Spleen (tissue), 13 donors: ENCODE measurements at places on chromosomes 16 and 17.

GRCh38 chr16:66474750-66475199 lies 47.7 kb downstream of the BEAN1 start:
- DNase-seq, result no peak

DNA sequence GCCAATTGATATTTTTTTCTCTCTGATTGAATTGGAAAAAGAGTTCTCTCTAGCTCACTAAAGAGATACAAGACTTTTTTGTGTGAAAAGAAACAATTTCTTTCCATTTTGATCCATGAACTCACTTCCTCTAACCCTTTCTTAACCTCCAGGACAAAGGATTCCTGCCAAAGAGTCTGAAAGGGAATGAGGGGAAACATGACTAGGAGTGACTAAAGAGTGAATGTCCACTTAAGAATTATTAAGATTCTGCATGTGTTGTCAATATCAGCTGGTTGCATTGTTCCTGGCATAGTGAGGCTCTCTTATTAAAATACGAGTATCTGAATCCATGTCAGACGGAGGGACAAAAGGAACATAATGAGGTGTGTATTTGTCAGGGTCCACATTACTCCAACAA lies 344.7 kb downstream of the GRIN2A start:
- no peak for DNase-seq

DNA sequence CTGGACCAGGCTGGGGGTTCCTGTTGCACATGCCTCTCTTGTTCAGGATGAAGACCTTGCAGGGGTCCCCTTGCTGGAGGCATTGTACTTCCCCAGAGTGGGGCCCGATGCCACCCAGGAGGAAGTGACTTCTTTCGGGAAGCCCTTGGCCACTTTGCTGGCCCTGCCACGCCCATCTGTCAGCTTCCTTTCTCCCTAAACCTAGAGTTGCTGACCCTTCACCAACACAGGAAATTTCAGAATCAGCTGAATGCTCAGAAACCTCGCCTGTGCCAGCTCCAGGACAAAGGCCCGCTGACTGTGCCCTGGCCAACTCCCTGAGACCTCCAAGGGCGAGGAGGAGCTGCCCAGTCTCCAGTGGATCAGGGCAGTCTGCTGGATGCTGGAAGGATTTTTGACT lies 26.7 kb downstream of the WNT9B start:
- peak; percentile 82 for DNase-seq

DNA sequence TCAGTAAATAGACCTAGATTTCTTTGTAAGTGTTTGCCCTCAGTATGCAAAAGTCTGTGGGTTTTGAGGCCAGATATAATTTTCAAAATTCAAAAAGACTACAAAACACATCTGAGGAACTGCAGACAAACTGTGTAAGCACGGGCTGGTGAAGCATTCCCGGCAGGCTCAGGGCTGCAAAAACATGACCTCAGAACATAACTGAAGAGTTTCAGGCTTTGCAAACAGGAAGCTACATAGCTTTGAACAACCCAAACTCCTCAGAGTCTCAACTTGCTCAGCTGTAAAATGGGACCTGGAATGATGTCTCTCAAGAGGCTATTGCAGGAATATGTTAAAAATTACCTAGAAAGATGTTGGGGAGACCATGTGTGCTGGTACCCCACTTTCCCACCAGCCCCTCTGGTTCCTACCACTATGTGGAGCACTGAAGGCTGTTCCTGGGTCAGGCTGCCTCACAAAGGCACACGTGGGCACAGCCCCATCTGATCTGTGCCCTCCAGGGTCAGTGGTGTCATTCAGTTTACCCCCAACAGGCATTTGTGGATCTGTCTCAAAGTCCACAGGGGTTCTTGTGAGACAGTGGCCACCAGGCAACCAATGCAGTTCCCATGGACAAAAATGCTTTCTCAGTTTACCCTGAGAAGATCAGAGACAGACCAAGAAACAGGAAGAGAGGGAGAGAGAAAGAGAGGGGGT lies 72.9 kb downstream of the CREBBP start:
- no peak for DNase-seq

DNA sequence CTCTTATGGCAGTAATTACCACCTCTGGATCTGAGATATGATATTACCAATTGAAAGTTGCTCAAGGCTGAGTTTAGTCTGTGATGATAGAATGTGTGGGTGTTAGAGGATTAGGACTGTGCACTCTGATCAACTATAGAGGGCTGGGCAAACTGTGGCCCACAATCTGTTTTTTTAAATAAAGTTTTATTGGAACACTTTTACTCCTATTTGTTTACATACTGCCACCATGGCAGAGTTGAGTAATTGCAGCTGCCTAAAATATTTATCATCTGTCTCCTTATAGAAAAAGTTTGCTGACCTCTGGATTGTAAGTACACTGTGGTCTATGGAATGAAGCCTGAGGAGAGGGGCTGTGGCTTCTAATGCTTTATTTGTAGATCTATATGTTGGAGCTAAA lies 71.5 kb upstream of the N4BP1 start:
- no peak for DNase-seq

DNA sequence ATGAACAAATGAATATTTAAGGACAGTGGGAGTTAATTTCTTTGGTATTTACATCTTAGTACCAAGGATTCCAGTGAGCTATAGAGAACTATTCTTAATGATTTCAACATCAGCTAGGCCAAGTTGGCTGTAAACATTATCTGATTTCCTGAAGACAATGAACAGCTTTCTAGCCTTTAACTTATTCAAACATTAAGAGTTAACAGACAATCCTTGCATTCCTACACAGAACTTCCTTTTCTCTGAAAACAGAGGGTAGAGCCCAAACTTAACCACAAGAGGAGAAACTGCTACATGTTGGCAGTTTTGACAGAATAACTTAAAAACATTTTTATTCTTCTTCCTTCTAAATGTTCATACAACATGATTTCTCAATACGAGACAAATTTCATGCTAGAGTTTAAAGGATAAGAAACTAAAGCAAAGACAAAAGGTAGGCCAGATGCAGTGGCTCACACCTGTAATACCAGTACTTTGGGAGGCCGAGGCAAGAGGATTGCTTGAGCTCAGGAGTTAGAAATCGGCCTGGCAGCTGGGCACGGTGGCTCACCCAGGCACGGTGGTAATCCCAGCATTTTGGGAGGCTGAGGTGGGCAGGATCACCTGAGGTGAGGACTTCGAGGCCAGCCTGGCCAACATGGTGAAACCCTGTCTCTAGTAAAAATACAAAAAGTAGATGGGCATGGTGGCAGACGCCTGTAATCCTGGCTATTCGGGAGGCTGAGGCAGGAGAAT lies 4.4 kb downstream of the CRLF3 start:
- DNase-seq, result peak; percentile 68

- peak; percentile 53 for DNase-seq
Measured at GRCh38 chr16:10250137-10250828, 68.1 kb upstream of the GRIN2A start.

- DNase-seq, result no peak
Measured at GRCh38 chr17:61732169-61732568, 131.2 kb downstream of the BRIP1 start.

DNA sequence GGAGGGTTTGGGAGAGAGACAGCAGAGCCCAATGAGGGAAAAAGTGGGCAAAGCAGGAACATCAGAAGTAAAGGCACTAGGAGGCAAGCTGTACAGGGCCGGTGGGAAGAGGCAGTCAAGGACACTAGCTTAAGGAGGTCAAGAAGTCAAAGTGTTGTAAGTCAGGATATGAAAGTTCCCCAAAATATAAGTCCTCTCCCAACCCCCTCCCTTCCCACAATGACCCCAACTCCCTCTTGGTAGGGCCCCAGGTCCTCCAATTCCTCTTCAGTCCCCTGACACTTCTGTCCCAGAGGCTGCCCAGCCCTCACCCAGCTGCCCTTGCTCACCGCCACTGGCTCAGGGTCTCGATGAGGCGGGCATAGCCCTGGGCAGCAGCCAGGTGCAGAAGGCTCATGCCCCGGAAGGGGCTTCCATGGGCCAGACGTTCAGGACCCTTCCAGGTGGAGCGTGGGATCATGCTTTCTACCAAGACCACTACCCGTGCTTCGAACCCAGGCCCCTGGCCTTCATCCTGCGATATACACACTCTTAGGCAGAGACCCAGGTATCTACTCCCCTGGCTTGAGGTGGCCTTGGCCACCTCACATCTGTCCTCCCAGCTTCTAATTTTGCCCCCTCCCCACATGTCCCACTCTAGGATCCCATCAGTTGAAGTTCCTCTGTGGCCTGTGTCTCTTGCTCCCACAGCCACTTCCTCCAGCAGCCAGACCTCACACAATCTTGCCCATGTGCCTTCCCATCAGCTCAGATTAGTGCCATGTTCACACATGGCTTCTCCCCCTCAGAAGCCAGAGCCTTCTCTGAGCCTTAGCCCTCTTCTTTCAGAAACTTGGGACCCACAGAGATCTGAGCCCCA lies 5.9 kb upstream of the SPAG7 start:
- DNase-seq, result no peak

GRCh38 chr16:72957303-72958277 lies 90.3 kb downstream of the ZFHX3 start:
- no peak for DNase-seq

- peak; percentile 70 for DNase-seq
Measured at GRCh38 chr16:87297918-87298631, 19.1 kb downstream of the C16orf95 start.

GRCh38 chr17:65627891-65628643 lies 66.6 kb upstream of the AXIN2 start:
- no peak for DNase-seq

GRCh38 chr16:16083421-16084156 lies 134.2 kb downstream of the ABCC1 start:
- DNase-seq, result no peak

- no peak for DNase-seq
Measured at GRCh38 chr17:16273929-16274339, 56.9 kb downstream of the PIGL start.

GRCh38 chr16:70711211-70712031 lies 25.6 kb upstream of the MTSS2 start:
- DNase-seq, result no peak

GRCh38 chr16:51399908-51400670 lies 249.0 kb upstream of the SALL1 start:
- no peak for DNase-seq

- DNase-seq, result no peak
Measured at GRCh38 chr17:47218896-47219430, 9.8 kb downstream of the MYL4 start.

GRCh38 chr17:13044572-13045065 lies 26.8 kb upstream of the ELAC2 start:
- DNase-seq, result no peak

DNA sequence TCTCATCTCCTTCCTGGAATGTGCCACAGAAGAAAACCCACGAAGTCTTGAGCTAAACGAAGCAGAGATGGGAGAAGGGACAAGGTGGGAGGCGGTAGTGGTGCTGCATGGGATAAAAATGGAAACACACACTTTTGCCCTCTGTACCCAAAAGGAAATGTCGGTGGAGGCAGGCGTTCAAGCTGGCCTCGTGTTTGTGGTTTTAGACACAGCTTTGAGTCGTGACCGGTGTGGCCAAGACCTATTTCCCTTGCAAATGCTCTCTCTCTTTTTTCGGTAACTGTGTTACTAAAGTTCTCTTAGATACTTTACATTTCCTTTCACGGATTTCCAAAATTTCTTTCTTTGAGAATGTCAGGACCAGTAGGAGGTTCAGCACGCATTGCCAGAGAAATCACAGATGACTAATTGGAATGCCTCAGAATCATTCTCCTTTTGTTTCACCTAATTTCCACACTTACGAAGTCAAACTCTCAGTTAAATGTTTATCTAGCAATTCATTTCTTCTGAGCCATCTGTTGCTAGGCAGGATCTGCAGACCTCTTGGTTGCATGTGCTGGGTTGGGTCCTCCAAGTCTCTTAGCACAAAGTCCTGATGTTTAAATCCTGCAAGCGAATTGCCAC lies 412.3 kb downstream of the MAF start:
- DNase-seq, result no peak

DNA sequence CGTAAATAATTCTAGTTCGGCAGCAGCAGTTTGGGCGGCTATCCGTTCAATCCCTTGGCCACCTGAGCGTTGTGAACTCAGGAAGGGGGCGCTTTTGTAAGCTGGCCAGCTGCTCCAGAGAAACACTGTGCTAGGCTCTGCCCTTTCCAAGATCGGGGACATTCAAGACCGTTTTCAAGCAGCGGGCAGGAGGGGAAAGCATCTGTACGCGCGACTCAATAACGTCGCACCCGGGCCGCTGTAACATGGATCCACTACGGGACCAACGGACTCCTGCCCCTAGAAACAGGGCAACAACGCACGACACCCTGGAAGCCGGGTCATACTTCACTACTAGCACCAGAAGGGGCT lies 463 bp downstream of the TOP2A start:
- DNase-seq, result no peak

DNA sequence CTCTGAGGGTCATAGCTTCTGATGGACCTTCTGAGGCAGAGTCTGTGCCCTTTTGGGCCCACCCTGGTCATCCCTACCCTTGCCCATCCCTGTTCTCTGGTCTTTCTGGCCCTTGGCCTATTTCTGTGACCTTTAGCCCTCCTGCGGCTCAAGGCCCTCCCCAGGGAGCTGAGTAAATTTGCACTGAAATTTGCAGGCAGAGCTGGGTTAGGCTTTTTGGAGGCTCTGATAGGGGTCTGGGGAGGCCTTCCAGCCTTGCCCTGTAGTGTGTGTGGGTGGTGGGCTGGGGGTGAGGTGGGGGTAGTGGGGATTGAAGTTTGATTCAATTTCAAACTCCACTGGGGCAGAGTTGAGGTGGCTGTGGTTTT lies 17.8 kb downstream of the RARA start:
- peak; percentile 58 for DNase-seq
